Putamen (tissue), 1 donor: ENCODE measurements at places on chromosomes 5 and 9.

GRCh38 chr9:134059661-134060395 is 8.0 kb downstream of the BRD3 start:
- DNase-seq: no peak

- DNase-seq: no peak
Observed at GRCh38 chr5:76406673-76407072, 3.6 kb downstream of the IQGAP2 start.

GRCh38 chr5:1471997-1472963 is 27.0 kb upstream of the SLC6A3 start:
- no peak for DNase-seq

- no peak for DNase-seq
Observed at GRCh38 chr5:142434322-142434612, 109.4 kb upstream of the SPRY4 start.

DNA sequence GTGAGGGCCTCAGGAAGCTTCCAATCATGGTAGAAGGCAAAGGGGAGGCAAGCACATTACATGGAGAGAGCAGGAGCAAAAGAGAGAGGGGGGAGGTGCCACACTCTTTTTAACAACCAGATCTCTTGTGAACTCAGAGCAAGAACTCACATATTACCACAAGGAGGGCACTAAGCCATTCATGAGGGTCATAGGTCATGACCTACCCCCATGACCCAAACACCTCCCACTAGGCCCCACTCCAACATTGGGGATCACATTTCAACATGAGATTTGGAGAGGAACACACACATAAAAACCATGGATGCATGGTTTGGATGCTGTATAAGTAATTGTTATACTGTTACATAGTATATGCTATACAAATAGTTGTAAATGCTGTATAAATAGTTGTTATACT is 17.5 kb downstream of the POLK start:
- DNase-seq: no peak

GRCh38 chr9:122219856-122220672 is 8.7 kb downstream of the LHX6 start:
- DNase-seq: no peak

DNA sequence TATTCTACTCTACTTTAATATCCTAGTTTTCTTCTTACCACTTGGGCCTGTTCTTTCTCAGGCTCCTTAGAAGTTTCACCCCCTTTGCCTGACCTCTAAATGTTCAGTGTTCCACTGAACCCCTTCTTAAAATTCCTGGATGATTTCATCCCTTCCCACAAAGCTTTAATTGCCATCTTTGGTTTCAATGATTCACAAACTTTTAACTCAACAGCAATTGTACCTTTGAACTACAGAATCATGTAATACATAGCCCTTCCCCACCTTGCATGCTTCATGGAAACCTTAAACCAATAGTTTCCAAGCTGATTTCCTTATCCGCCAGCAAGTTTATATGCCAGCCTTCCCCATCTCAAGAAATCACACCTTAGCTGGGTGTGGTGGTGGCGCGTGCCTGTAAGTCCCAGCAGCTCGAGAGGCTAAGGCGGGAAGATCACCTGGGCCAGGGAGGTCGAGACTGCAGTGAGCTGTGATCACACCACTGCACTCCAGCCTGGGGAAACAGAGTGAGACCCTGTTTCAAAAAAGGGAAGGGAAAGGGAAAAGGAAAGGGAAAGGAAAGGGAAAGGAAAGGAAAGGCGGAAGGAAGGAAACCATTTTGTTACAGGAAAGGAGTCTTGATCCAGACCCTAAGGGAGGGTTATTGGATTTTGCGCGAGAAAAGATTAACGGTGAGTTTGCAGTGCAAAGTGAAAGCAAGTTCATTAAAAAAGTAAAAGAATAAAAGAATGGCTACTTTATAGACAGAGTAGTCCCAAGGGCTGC is 1023.7 kb upstream of the DMAC1 start:
- DNase-seq: no peak

- DNase-seq: no peak
Observed at GRCh38 chr5:79963261-79964061, 27.6 kb downstream of the MTX3 start.

DNA sequence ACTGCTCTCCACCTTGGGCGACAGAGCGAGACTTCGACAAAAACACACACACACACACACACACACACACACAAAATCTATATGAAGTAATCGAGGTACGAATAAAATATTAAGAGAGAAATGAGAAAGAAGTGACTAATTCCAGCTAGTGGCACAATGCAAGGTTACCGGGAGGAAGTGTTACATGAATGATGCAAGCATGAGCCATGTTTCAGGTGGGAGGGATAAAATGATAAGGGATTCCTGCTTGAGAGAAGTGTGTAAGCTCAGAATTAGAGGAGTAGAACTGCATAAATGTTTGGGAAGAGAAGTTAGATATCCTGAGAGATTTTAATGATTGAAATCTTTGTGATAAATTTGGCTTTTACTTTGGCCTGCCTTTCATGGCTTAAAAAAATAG is 18.8 kb downstream of the HAPLN1 start:
- DNase-seq: no peak

DNA sequence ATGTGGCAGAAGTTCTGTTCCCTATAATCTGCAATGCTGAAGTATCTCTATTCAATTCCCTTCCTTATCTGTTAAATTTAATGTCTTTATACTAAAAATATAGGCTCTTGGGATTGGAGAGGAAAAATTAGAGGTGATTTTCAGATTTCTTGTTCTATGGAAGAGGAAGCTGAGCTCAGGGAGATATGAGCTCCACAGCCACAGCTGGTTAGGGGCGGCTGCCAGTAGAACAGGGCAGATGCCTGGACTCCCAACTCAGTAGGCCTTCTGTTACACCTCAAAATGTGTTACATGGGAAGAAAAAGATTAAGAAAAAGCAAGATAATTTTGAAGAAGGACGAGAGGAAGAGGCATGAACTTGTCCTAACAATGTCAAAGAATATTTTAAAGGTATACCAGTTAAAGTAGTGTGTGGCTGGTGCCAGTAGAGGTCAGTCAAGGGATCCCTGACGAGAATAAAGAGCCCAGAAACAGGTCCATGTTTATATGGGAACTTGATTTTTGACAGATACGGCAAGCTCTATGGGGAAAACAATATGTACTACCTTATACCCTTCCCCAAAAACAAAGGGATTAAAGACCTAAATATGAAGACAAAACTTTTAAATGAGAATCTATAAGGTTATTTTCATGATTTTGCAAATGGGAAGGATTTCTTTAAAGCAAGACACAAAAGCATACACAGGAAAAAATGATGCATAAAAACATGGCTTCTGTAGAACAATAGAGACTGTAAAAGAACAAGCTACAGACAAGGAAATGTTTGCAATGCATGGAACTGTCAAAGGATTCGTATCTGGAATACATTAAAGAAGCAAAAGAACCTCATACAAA is 28.7 kb downstream of the DNAJC21 start:
- DNase-seq: no peak

- no peak for DNase-seq
Observed at GRCh38 chr9:69122549-69123141, 51.4 kb upstream of the TJP2 start.

- no peak for DNase-seq
Observed at GRCh38 chr5:50849554-50849953, 183.1 kb downstream of the PARP8 start.

GRCh38 chr5:9951865-9952516 is 297.7 kb downstream of the ATPSCKMT start:
- DNase-seq: no peak

GRCh38 chr9:16289639-16290038 is 580.8 kb downstream of the BNC2 start:
- no peak for DNase-seq

DNA sequence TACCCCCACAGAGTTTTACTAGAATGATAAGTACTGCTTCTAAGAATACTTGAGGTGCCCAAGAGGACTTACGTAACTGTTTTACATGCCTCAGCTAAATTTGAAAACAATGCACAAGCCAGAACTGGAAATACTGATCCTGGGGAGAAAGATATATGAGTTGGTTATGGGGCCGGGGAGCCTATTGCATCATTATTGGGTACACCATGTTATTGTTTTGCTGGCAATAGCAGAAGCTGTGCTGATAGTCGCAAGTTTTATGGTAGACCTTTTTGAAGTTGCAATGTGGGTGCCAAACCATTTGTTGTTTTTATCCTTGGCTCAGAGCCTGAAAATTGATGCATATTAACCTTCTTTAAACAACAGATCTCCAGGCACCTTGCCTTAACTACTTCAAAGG is 108.4 kb upstream of the DHFR start:
- no peak for DNase-seq

GRCh38 chr5:14216372-14216771 is 73.2 kb downstream of the TRIO start:
- no peak for DNase-seq

DNA sequence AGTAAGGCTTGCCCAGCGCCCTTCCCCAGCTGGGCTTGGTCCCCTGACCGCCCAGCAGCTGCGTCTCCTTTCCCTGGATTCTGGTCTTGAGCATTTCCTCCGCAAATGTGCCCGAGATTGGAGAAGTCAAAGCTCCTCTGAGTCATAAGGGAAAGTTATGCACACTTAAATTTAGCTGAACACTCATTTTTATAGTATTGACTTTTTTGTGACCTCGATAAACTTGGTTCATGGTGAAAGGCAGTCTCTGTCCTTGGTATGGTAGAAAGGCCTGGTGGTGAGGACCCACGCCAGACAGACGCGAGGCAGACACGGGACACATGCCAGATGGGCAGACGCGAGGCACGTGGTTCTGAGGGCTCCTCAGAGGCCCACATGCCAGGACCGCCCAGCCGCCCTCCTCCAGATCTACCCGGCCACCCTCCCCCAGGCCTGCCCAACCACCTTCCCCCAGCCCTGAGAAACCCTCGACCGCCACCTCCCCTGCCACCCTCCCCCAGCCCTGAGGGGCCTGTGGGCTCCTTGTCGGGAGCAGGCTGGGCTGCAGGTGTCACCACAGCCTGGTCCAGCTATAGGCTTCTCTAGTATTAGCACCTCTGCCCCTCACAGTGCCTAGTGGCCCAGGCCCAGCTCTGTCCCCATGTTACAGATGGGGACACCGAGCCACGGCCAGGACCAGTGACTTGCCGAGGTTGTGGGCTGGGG is 60.9 kb upstream of the CACNA1B start:
- DNase-seq: no peak

DNA sequence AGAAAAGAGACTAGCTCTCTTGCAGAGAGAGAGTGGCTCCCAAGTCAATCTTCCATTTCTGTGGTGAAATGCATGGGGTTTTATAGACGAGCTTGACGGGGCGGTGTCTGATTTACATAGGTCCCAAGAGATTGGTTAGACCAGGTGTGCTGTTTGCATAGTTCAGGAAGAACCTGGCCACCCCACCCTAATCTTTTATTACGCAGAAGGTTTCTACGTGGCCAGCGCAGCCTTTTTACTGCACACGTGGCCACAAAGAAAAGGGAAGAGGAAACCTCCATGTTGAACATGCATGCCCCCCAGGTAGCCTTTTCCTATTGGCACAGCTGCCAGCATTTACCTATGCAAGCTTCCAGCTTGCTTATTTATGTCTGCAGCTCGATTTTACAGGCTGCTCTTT is 92.1 kb downstream of the CAVIN4 start:
- DNase-seq: no peak

- DNase-seq: no peak
Observed at GRCh38 chr5:160352308-160352707, 18.1 kb downstream of the C1QTNF2 start.

DNA sequence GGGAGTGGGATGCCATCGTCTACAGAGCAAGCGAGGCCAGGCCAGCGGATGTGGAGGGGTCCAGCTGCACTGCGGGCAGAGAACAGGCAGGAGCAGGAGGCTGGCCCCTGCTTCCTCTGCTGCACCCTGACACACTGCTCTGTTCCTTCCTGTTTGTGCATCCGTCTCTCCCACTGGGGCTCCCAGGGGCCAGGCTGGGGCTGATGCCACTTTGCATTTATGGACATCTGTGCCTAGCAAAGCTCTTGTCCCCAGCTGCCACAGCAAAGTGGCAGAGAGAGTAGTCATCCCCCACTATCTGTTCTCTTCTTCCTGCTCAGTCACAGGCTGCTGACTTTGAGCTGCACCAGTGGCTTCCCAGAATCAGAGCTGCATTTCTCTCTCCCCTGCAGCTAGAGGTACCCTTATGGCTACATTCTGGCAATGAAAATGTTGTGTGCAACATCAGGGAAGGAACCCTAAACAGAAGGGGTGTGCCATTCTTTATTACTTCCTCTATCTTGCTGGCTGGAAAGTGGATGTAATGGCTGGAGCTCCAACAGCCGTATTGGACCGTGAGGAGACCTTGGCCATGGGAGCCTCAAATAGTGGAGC is 4.2 kb upstream of the NINJ1 start:
- no peak for DNase-seq

GRCh38 chr5:37835380-37835973 is 4.4 kb downstream of the GDNF start:
- DNase-seq: no peak

GRCh38 chr5:151182524-151182900 is 24.9 kb upstream of the ANXA6 start:
- DNase-seq: no peak

DNA sequence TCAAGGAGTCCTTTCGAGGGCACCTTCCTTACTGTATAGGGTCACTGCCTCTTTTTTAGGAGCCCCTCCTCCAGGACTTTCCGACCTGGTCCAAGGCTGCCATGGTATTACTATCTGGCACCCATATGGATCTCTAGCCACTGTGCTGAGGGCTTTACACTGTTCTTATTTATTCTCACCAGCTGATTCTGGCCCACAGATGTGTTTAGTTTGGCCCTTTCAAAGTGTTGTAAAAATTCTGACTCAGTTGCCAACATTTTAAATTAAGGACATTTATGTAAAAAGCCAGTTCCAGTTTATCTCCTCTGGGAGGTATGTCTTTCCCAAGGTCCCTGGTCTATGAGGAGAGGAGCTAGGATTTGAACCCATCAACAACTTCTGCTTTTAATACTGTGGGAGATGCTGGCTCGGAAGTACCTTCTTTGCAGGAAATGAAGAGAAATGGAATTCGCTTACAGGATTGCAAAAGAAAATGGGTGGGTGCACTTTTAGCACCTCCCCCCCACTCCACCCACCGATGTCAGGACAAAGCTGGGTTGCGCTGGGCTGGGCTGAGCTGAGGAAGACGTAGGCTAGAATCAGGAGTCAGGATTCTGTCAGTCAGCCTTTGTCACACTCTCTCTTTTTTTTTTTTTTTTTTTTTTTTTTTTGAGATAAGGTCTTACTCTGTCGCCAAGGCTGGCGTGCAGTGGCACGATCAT is 7.8 kb downstream of the JADE2 start:
- DNase-seq: peak; percentile 78

- no peak for DNase-seq
Observed at GRCh38 chr9:136007276-136007933, 46.2 kb upstream of the UBAC1 start.

- no peak for DNase-seq
Observed at GRCh38 chr9:76032797-76033373, 142.4 kb downstream of the PCSK5 start.
